ENCODE measurements at places on chromosomes 5 and 9. TPM values are rescaled to one million over a fixed set of nuclear protein-coding genes. Genes with fewer than 3 reads are reported as not detected.

DNA sequence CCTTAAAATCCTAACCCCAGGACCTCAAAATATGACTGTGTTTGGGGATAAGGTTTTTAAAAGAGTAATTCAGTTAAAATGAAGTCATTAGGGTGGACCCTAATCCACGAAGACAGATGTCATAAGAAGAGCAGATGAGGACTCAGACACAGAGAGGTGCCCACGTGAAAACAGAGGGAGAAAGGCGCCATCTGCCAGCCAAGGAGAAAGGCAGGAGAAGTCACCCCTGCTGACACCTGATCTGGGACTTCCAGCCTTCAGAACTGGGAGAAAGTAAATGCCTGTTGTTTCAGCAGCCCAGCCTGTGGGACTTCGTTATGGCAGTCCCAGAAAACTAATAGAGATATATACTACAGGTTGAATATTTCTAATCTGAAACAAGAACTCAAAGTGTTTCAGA, 67.4 kb downstream of the ROR2 start:
- DNase-seq = no peak
- no peaks in the 10 kb centered on the region for H3K4me1 ChIP-seq
- peaks cover 52% of the 10 kb centered on the region for H3K27me3 ChIP-seq
- no peak overlapping the region for H3K4me3 ChIP-seq
- no peak overlapping the region for H3K27ac ChIP-seq
- no peaks in the 10 kb centered on the region for H3K36me3 ChIP-seq

GRCh38 chr5:57727591-57727990, 245.0 kb upstream of the ACTBL2 start:
- no peak for DNase-seq
- no peak overlapping the region for H3K27ac ChIP-seq
- no peak overlapping the region for H3K4me3 ChIP-seq

GRCh38 chr9:98967680-98968079, 24.0 kb downstream of the COL15A1 start:
- no peak for DNase-seq
- H3K27me3 ChIP-seq = no peaks in the 10 kb centered on the region
- no peak overlapping the region for H3K27ac ChIP-seq
- H3K4me1 ChIP-seq = no peaks in the 10 kb centered on the region
- H3K4me3 ChIP-seq = no peak overlapping the region

The C5orf52 gene
- not detected for total RNA-seq

DNA sequence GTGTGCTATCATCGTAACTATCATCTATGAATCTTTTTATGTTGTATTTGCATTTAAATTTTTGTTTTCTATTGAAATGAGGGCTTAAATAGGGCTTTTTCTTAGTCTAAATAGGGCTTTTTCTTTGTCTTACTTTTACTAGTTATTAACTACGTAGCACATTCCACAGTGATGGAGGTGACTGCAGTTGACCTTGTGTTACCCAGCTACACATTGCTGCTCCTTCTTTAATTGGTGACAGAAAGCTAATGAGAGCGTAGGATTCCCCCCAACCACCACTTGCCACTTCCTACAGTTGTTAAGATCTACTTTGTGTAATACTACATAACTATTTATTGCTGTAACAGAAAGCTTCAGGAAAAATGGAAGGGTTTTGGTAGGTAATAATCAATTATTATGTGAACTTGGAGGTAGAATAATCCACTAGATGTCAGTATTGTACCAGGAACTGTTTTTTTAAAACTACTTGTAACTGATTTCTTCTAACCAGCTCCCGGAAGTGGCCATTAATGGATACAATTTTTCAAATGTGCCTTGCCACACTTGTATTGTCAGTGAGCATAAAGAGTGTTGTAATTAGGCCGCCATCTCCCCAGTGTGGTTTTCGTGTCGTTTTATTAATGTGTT, 18.0 kb downstream of the MTRR start:
- H3K36me3 ChIP-seq = peaks cover 68% of the 10 kb centered on the region
- no peaks in the 10 kb centered on the region for H3K4me1 ChIP-seq
- peak; percentile 79 for DNase-seq

- no peak overlapping the region for H3K4me3 ChIP-seq
- no peaks in the 10 kb centered on the region for H3K27me3 ChIP-seq
- H3K36me3 ChIP-seq = peaks cover 60% of the 10 kb centered on the region
- no peak for DNase-seq
These were observed 25.1 kb downstream of the MACROH2A1 start for GRCh38 chr5:135373736-135374515.

DNA sequence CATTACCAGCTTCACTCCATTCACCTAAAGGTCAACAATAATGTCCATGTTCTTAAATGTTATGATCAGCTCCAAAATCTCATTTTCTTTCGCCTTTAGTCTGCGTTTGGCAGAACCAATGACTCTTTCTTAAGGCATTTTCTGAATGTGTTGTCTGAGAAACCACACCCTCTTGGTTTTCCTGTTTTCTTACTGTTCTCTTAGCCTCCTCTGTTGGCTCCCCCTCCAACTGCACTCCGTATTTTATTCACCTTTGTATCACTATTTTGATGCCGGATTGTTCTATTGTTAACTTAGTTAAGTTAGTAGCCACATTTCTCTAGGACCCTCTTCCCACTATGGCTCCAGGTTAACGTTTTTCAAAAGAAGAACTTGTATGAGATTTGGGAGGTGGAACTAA, 185.6 kb downstream of the DMAC1 start:
- no peak overlapping the region for H3K27ac ChIP-seq
- DNase-seq = no peak
- no peaks in the 10 kb centered on the region for H3K36me3 ChIP-seq
- no peaks in the 10 kb centered on the region for H3K4me1 ChIP-seq
- no peak overlapping the region for H3K4me3 ChIP-seq
- H3K27me3 ChIP-seq = no peaks in the 10 kb centered on the region

DNA sequence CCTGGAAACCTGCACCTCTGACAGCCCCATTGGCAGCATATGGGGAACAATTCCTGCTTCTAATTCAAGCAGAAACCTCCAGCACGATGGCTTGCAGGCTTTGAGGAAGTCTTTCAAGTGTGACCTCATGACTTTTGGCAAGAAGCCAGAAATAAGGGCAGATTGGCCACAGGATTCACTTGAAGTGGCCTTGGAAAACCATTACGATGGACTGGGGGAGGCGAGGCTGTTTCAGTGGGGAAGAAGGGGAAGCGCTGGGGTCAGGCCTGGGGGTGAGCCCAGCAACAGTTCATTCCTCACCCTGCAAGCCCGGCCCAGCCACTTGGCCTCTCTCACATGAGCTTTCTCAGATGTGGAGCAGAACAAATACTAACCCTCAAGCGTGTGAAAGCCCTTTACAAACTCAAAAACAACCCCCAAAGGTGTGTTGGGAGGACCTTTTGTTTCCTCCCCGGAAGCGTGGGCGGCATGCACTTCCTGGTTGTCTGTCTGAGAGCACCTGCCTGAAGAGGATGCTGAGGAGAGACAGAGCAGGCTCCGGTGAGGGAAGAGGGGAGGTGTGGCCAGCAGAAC, 26.9 kb upstream of the EEIG1 start:
- peak overlapping the region; percentile 45 for H3K27ac ChIP-seq
- no peaks in the 10 kb centered on the region for H3K36me3 ChIP-seq
- H3K4me3 ChIP-seq = no peak overlapping the region
- peak; percentile 52 for DNase-seq

The FNBP1 gene
- 39.6 TPM for total RNA-seq

GRCh38 chr5:100708645-100709171, 173.5 kb downstream of the FAM174A start:
- H3K27ac ChIP-seq = no peak overlapping the region
- no peaks in the 10 kb centered on the region for H3K36me3 ChIP-seq
- no peaks in the 10 kb centered on the region for H3K27me3 ChIP-seq
- H3K4me3 ChIP-seq = no peak overlapping the region

- no peaks in the 10 kb centered on the region for H3K36me3 ChIP-seq
- H3K27me3 ChIP-seq = no peaks in the 10 kb centered on the region
- H3K4me3 ChIP-seq = no peak overlapping the region
These were observed 53.1 kb upstream of the TYRP1 start for GRCh38 chr9:12640016-12640587.

GRCh38 chr5:82396871-82397514, 118.8 kb upstream of the RPS23 start:
- H3K27ac ChIP-seq = peak overlapping the region; percentile 86
- H3K4me3 ChIP-seq = no peak overlapping the region
- no peaks in the 10 kb centered on the region for H3K36me3 ChIP-seq
- peak; percentile 92 for DNase-seq
- no peaks in the 10 kb centered on the region for H3K27me3 ChIP-seq

DNA sequence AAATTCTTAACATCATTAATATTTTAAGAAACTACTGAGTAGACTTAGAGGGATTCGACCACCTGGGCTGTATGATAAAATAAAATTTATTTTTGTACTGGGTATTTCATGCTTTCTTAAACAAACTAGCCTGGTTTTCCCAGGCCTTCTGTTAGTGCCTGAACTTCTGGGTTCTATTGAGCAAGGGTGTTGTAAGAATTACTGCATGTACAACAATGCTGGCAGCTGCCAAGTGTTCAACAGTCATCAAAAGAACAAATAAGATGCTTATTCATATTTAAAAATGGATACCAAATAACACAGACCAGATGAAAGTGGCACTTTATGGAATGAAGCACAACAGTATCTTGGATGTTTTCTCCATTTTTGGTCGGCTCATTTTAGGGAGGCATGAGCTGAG, 123.2 kb upstream of the FBXL7 start:
- H3K36me3 ChIP-seq = no peaks in the 10 kb centered on the region
- no peaks in the 10 kb centered on the region for H3K4me1 ChIP-seq
- H3K4me3 ChIP-seq = no peak overlapping the region
- DNase-seq = no peak

The CDKN2B gene
- total RNA-seq = 32.7 TPM

GRCh38 chr5:69491027-69491426, 1.6 kb upstream of the OCLN start:
- H3K27me3 ChIP-seq = no peaks in the 10 kb centered on the region
- H3K27ac ChIP-seq = no peak overlapping the region
- H3K36me3 ChIP-seq = no peaks in the 10 kb centered on the region
- DNase-seq = no peak
- no peak overlapping the region for H3K4me3 ChIP-seq

- peak overlapping the region; percentile 97 for H3K27ac ChIP-seq
- DNase-seq = no peak
- peak overlapping the region; percentile 79 for H3K4me3 ChIP-seq
- peaks cover 57% of the 10 kb centered on the region for H3K4me1 ChIP-seq
- H3K36me3 ChIP-seq = peaks cover 15% of the 10 kb centered on the region
These were observed 1.2 kb downstream of the F2RL1 start for GRCh38 chr5:76819851-76820525.

GRCh38 chr9:82196622-82197441, 208.3 kb downstream of the SPATA31D1 start:
- no peaks in the 10 kb centered on the region for H3K27me3 ChIP-seq
- no peaks in the 10 kb centered on the region for H3K4me1 ChIP-seq
- DNase-seq = no peak
- H3K27ac ChIP-seq = no peak overlapping the region
- H3K36me3 ChIP-seq = no peaks in the 10 kb centered on the region
- H3K4me3 ChIP-seq = no peak overlapping the region

- DNase-seq = no peak
- no peaks in the 10 kb centered on the region for H3K36me3 ChIP-seq
- H3K27me3 ChIP-seq = peaks cover 20% of the 10 kb centered on the region
- no peaks in the 10 kb centered on the region for H3K4me1 ChIP-seq
These were observed 80.2 kb downstream of the PRKACG start for GRCh38 chr9:68933434-68934328.

- H3K4me1 ChIP-seq = no peaks in the 10 kb centered on the region
- no peak overlapping the region for H3K4me3 ChIP-seq
- no peak for DNase-seq
- no peaks in the 10 kb centered on the region for H3K36me3 ChIP-seq
- H3K27ac ChIP-seq = no peak overlapping the region
- peaks cover 7% of the 10 kb centered on the region for H3K27me3 ChIP-seq
These were observed 49.1 kb upstream of the OLFM1 start for GRCh38 chr9:135038331-135038730.

The PCDHB8 gene
- 0.40 TPM for total RNA-seq

The TMEM174 gene
- total RNA-seq = not detected

The ECSCR gene
- 0.36 TPM for total RNA-seq

GRCh38 chr9:135664266-135664665, 1.2 kb downstream of the LCN9 start:
- H3K4me1 ChIP-seq = no peaks in the 10 kb centered on the region
- 0 out of 2 replicates have a peak, but pooled peaks cover 3% of the 10 kb centered on the region for H3K27me3 ChIP-seq
- no peaks in the 10 kb centered on the region for H3K36me3 ChIP-seq

- H3K36me3 ChIP-seq = peaks cover 12% of the 10 kb centered on the region
- 0 out of 2 replicates have a peak overlapping the region, but pooled peaks have one; percentile 10 for H3K27ac ChIP-seq
- peaks cover 34% of the 10 kb centered on the region for H3K4me1 ChIP-seq
- no peaks in the 10 kb centered on the region for H3K27me3 ChIP-seq
- DNase-seq = no peak
These were observed 69.0 kb downstream of the GAPVD1 start for GRCh38 chr9:125330587-125330986.

- H3K27me3 ChIP-seq = no peaks in the 10 kb centered on the region
- no peaks in the 10 kb centered on the region for H3K4me1 ChIP-seq
- H3K27ac ChIP-seq = no peak overlapping the region
- DNase-seq = no peak
These were observed 82.5 kb upstream of the LMNB1 start for GRCh38 chr5:126694403-126694802.

DNA sequence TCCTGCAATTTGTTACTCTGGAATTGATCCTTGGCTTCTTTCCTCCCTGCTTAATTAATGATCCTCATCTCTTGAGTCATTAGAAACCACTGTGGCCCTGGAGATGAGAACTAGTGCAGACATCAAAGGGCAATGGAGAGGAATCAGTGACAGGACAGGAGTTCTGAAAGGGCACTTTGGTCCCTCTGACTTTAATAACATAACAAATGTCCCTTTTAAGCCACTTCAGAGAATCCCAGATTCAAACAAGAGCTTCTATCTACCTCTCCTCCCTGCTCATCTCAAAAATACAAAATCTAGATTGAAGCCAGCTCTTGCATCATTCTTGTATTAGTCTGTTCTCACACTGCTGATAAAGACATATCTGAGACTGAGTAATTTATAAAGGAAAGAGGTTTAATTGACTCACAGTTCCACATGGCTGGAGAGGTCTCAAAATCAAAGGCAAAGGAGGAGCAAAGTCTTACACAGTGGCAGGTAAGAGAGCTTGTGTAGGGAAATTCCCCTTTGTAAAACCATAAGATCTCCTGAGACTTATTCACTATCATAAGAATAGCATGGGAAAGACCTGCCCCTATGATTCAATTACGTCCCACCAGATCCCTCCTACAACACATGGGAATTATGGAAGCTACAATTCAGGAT, 139.1 kb downstream of the PLPPR1 start:
- H3K36me3 ChIP-seq = no peaks in the 10 kb centered on the region
- H3K4me1 ChIP-seq = no peaks in the 10 kb centered on the region
- H3K4me3 ChIP-seq = no peak overlapping the region
- H3K27me3 ChIP-seq = no peaks in the 10 kb centered on the region
- H3K27ac ChIP-seq = no peak overlapping the region
- DNase-seq = no peak

The IFNA10 gene
- total RNA-seq = not detected

DNA sequence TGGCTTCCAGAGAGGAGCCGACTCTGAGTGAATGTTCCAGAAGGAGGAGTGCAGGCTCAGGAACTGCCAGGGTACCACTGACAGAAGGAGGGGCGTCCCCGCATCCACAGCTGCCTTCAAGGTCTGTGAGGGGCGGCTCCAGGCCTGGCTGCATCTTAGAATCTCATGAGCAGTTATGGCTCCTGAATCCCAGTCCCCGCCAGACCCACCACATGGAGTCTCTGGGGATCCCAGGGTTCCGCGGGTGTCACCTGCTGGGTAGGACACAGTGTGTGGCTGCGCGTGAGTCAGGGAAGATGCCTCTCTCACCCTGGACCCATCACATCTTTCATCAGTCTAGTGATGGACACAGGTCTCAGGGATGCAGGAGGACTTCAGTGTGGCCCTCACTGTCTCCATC, 79.2 kb downstream of the COL5A1 start:
- no peaks in the 10 kb centered on the region for H3K27me3 ChIP-seq
- no peaks in the 10 kb centered on the region for H3K4me1 ChIP-seq
- no peak overlapping the region for H3K4me3 ChIP-seq
- H3K36me3 ChIP-seq = no peaks in the 10 kb centered on the region
- no peak for DNase-seq
- no peak overlapping the region for H3K27ac ChIP-seq

Measured in PC-3 (cell line).